ENCODE measurements at places on chromosomes 1 and 21.

DNA sequence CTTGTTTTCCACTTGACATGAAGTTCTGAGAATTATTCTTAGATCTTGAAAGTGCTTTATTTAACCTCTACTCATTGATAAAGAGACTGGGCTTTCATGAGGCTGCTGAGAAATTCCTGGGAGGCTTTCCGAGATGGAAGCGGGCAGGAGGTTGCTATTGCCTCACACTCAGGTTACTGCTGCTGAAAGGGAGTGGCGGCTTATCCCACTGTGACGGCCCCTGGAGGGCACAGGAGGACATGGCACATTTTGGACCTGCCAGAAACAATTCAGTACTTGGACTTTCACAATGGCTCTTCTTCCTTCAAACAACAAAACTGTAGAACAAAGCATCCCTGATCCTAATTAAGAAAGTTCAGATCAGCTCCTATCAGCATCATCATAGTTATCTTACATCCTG, 16.2 kb upstream of the MARK1 start:
- DNase-seq = no peak

GRCh38 chr1:204584699-204585372, 68.6 kb downstream of the MDM4 start:
- DNase-seq = no peak

- DNase-seq = no peak
Observed at GRCh38 chr1:198848206-198848605, 209.4 kb downstream of the PTPRC start.

DNA sequence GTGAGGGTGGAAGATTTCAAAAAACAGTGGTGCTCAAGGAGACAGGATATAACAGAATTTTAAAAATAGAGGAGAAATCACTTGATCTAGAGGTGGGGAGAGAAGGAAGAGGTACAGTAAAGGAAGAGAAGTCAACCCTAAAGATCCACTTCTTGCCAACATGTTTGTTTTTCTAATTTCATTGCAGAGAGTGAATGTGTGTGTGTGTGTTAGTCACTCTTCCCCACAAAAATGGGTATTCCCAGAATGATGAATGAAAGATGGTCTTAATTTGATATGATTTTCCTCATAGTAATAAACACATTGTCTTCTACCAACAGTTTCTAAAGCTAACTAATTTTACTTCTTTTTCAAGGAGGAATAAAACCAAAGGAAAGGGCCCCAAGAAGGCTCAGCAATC, 74.2 kb upstream of the NGF start:
- DNase-seq = no peak

GRCh38 chr1:198118134-198118533, 38.7 kb upstream of the NEK7 start:
- DNase-seq = no peak

GRCh38 chr1:59039551-59039950, 255.7 kb upstream of the JUN start:
- no peak for DNase-seq

GRCh38 chr1:74012583-74012982, 185.4 kb downstream of the LRRIQ3 start:
- no peak for DNase-seq
